RWPE1 (cell line): ENCODE measurements at places on chromosomes 11 and 22.

- DNase-seq = no peak
Observed at GRCh38 chr11:26510756-26511155, 61.3 kb downstream of the MUC15 start.

DNA sequence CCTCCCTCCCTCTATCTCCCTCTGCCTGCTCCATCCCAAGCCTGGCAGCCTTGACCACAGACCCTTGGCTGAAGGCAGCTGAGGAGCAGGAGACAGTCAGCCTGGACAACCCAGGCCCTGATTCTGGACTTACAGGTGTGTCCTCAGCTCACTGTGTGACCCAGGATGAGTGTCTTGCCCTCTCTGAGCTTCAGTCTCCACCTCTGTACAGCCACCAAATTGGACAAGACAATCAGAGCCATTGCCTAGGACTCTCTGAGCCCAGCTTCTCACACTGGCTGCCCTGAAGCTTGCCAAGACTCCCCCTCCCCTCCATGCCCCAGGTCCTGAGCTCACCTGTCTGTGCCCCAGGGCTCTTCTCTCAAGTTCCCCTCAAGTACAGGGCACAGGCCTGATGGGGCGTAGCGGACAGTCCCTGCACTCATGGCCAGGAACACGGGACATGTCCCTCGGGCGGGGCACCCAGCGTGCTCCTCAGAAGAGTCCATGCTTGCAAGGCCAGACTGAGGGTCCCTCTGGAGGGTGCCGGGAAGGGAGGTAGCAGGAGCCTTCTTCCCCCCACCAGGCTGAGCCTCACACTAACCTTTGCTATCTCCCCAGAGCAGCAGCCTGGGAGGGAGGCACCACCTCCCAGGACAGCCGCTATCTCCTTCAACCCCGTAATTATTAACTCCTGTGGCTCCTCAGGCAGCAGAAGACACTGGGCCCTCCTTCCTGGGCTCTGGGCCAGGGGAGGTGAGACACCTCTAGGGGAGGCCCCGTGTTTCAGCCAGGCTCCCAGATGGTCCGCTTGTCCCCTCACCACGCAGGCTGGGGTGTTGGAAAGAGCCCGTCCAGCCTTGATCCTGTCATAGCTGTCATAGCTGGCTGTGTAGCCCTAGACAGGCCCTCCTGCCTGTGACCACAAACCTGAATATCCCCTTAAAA is 2.6 kb upstream of the RAB3IL1 start:
- DNase-seq = no peak

DNA sequence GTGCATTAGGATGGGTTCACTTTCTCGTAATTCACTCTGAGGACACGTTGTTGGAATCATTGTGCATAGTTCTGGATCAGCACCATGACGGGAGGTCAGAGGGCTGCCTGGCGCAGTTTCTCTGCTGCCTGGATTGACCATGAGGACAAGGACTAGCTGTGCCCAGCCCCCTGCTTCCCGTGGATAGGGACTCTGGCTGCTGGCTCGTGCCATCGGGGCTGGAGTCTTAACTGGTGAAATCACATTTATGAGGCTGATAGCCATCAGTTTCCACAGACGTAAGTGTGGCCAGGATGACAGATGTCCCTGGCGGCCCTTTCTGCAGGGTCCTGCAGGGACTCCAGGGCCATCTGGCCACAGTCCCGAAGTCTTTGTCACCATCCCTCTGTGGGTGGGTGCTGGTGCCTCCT is 24.1 kb upstream of the GRAMD4 start:
- no peak for DNase-seq

DNA sequence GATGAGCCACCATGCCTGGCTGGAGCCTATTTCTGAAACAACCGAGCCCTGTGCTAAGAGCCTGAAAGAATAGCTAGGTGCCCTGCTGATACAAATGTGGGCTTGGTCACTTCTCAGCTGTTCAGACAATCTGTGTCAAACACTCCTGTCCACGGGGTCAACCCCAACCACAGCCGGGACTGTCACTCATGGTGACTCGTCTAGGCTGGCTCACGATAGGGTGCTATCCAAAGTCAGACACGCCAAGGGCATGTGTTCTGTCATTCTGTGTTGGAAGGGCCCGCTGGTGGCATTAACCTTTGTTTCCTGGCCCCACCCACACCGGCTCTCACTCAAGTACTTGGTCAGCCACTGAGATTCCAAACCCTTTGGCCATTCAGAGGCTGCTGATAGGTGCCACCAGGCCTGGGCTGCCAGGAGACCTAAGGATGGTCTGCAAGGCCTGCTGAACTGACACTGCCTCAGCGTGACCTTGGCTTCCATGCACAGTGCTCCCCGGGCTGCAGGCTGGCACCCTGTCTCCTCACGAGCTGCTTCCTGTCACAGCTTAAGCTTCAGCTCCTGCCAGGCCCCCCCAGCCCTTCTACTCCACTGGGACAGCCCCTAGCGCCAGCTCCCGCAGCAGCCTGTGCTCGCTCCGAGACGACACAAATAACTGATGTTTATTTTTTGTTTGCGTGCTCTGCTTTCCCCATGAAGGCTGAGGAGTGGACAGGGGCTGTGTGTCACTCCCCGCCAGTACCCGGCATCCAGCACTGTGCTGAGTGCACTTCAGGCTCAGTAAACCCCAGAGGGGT is 14.2 kb upstream of the CDC42BPG start:
- no peak for DNase-seq
